ENCODE measurements at places on chromosomes 4 and X.

DNA sequence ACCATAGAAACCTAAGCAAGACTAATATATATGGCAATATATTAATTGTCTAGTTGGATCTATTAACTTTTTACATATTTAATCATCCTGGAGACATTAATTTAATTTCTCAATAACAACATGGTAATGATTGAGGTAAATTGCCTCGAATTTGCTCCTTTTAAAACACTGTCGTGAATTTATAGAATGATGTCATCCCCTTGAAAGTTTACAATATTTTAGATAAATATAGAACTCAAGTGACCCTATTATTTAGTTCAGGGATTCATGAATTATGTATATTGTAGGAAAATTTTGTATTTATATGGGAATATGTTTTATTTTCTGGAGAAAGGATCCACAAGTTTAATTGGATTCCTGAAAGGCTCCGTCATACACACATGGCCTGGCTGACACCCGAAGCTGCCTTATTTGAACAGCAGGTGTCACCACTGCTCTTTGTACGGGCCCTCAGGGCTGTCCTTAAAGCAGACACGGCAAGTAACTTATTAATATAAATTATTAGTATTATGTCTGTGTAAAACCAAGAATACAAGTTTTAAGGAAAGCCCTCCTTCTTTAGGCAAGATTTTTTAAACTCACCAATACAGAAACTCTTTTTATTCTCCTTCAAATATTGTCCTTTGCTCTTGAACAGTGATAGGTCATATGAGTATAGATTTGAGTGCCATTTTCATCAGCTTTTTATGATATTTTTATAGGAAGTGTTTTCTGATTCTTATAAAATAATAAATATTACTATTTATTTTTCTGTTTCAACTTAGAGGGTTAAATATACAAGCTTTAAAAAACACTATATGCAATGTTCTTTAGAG, 1.9 kb upstream of the PLRG1 start:
- DNase-seq, result peak; percentile 63

- DNase-seq, result no peak
Measured at GRCh38 chr4:72338060-72338459, 231.0 kb downstream of the ADAMTS3 start.

- DNase-seq, result no peak
Measured at GRCh38 chrX:23228454-23228853, 106.2 kb upstream of the PTCHD1 start.

GRCh38 chrX:40772290-40772689, 36.9 kb upstream of the MED14 start:
- no peak for DNase-seq

DNA sequence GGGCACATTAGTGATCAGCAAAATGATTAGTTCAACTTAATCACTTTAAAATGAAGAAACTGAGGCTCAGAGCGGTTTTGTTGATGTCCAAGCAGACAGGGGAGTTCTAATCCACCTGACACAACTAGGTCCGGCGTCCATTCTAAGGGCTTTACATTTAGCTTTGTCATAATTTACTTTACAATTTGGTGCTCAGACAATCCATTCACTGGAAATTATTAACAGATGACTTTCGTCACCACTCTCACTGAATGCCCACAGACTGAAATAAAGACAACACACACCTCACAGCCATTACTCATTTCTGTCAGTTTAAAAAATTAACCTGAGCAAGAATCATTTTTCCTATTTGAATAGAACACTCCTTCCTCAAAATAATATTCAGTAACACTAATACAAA, 10.8 kb downstream of the NR3C2 start:
- DNase-seq, result no peak

DNA sequence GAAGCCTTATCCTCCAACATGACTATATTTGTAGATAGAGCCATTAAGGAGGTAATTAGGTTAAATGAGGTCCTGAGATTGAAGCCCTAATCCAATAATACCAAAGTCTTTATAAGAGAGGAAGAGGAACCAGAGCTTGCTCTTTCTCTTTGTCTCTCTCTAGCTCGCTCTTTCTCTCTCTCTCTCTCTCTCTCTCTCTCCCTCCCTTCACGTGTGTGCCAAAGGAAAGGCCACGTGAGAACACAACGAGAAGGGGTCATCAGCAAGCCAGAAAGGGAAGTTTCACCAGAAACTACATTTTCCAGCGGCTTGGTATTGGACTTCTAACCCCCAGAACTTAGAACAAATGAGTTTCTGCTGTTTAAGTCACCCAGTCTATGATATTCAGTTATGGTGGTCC, 1540.5 kb downstream of the C4orf33 start:
- DNase-seq, result no peak

GRCh38 chrX:49237060-49237459, 1.8 kb downstream of the CCDC22 start:
- DNase-seq, result no peak

DNA sequence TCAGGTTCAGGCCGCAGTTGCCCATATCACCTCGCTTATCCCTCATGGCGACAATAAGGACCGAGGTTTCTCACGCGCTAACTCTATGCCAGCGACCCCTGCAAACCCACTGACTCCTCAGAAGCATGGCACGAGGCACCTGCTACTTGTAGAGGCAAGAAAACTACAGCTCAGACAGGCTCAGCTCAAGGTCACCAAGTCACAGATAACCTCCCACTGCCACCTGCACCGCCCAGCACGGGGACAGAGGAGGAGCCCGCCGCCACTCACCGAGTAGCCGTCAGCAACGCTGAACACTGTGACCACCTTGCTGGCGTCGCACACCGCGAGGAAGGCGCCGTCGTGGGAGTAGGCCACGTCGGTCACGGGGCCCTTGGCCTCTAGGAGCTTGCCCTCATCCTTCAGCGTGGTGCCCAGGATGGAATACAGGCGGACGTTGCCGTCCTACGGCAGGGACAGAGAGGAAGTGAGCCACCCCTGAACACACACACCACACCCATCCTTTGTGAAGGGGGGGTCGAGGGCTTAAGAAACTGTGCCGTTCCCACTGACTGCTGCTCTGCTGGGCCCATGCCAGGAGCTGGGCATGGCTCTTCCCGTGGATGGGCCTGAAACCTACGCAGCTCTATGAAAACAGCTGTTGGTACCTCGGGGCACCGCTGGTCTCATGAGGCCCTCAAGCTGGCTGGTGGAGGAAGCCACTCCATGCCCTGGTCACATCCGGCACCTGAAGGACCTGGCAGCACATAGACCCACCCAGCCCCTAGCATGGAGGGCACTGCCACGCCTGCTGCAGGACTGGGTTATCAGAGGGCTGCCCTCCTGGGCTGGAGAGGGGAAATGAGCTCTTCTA, 38.9 kb downstream of the WDR1 start:
- DNase-seq, result no peak

DNA sequence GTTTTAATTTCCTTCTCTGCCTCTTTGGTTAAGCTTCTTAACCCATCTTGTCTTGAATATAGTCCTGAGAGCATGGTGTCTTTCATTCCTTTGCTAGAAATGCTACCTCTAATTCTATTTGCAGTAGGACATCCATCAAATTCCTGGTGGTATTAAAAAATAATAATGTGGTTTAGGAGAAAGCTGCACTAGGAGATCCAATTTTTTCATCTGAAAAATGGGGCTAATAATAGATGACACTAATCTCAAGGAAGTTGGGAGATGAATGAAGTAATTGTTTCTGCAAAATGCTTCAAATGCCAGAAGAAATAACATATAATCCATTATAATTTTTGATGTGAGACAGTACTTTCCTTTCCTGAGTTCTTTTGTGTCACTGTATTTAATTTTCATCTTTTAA, 194.9 kb downstream of the PACRGL start:
- DNase-seq, result no peak

DNA sequence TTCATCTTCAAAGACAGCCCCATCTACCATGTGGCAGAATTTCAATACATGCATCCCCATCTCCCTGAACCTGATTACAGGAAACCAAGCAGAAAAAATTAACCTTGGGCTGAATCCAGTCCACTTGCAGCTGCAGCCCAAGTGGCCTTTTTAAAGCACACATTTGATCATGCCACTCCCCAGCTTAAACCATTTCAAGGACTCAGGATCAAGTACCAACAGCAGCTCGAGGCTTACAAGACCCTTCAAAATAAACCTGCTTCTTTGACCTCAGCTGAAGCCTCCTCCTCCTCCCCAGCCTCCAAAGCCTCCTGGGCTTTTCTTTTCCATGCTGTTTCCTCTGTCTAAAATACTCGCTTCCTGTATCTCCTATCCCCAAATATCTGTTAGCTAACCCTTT, 50.7 kb upstream of the KIT start:
- DNase-seq, result no peak

GRCh38 chrX:50799531-50799961, 14.4 kb downstream of the SHROOM4 start:
- no peak for DNase-seq

DNA sequence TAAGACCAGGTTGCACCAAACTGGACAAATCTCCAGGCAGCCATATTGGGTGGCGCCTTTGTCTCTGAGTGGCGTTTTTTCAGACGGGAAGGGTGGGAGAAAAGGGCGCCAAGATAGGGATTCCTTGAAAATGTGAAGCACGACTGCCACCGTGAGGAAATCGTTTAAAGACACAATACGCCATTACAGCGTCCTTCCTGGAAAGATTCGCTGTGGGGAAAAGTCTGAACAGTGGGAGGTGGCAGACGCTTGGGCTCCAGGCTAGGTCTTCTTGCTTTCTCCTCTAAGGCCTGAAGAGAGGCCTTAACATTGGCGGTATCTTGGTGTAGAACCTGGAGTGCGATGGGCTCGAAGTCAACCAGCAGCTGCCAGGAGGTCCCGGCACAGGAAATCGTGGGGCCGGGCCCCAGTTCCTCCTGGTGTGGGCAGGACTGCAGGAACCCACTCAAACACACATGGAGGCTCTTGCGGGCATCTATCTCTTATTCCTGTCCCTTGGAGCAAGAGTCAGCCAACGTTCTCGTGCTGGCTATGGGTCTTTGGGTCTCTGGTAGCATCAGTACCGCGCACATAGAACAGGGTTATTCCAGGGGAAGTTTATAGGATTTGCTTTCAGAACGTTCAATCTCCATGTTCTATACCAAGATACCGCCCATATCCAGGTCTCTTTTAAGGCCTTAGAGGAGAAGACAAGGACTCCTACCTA, 208.8 kb downstream of the OR13H1 start:
- DNase-seq, result no peak

GRCh38 chr4:74625981-74626380, 168.3 kb downstream of the BTC start:
- DNase-seq, result no peak

DNA sequence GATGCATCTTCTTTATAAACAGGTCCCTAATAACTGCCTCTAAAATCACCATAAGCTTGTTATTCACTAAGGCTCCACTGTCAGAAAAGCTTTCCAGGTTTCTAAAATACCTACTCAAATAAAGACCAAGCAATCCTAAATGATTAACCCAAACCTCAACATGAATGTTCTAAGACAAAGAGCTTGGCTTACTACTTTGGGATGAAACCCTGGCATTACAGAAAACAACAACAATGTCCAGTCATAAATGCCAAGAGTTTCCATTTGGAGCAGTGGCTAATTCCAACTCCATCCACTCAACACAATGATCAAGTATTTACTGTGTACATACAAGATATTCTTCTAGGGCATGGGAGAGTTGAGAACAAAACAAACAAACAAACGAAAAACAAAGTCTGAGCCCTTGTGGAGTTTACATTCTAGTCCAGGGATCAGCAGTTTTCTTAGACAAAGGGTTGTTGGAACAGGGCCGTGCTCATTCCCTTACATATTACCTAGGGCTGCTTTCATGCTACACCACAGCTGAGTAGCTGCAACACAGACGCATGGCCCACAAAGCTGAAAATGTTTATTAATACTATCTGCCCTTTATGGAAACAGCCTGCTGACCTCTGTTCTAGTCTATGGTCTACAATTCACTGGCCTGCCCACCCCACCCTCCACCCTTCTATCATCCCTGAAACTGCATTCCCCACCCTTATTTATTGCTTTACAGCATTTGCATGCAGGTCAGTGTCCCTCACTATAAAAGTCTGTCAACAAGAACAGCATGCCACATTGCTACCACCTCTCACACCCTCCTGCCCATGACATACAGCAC, 23.7 kb downstream of the ABCG2 start:
- DNase-seq, result no peak

DNA sequence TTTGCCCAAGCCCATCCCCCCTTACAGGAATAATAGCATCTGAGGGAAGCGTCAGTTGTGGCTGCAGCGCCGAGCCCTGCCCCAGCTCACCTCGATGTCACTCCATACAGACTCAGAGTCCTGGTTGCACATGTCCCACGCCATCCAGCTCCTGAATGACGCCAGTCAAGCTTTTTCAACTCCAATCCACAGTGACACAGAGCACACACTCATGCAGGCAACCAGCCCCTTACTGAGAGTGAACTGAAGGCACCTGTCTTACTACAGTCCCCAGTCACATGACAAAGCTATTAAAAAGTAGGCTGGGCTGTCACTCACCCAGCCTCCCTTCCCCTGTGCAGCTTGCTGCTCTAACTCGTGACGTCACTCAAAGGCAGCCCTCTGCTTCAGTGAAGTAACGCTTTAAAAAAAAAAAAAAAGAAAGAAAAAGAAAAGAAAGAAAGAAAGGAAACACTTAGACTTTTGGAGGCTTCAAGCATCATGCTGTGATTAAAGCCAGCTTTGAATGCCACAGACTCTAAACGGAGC, at the start of gene PPARGC1A:
Gene PPARGC1A (minus strand): TSS at position 234 of the 528 bp plus-strand sequence. CDS start 90 bp downstream, at position 144.
- DNase-seq, result peak; percentile 38

DNA sequence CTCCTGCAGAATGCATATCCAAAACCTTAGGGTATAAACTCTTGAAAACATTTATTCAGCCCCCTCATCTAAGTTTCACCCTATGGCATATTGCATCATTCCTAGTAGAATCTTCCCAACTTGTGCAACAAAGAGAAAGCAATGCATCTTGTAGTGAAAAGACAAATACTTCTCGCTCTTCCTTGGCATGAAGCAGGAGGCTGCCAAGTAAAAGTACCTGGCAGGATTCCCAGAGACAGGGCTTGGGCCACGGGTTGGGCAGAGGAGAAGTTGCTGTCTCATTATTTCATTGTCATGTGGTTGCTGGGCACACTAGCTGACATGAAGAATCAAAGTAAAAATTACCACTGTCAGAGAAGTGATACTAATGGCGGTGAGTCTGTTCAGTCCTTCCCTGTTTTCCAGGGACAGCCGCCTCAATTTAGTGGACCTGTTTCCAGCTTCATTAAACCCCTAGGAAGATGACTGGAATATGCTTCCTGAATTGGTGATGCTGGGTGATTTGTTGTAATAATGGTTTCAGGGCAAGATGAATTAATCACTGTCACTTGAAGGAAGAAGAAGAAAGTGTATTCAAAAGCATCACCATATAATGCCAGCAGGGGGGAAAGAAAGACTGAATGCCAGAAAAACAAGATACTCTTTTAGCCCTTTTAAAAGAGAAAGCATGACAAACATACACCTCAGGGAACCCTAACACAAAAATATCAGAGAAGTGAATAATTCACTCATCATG, 380.5 kb upstream of the IGFBP7 start:
- DNase-seq, result no peak

GRCh38 chrX:16705370-16705769, 7.1 kb downstream of the CTPS2 start:
- no peak for DNase-seq
